ENCODE measurements at places on chromosomes 12 and 14.

GRCh38 chr12:133130808-133131128, 341 bp downstream of the ZNF10 start:
- DNase-seq: no peak

GRCh38 chr12:55072083-55072482, 52.3 kb downstream of the NEUROD4 start:
- DNase-seq: peak; percentile 69

- no peak for DNase-seq
These were observed 39.6 kb downstream of the CCER1 start for GRCh38 chr12:90915353-90915752.

GRCh38 chr12:28014196-28014595, 41.7 kb upstream of the PTHLH start:
- DNase-seq: no peak

DNA sequence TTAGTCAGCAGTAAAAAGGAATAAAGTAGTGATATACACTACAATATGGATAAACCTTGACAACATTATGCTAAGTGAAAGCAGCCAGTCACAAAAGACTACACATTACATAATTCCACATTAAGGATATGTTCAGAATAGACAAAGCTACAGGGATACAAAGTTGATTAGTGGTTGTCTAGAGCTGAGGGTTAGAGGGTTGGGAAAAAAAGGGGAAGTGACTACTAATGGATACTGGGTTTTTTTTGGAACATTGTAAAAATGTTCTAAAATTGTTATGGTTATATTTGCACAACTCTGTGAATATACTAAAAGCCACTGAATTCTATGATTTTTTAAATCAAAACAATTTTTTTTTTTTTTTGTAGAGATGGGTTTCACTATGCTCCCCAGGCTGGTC, 4.8 kb upstream of the NGDN start:
- DNase-seq: no peak

DNA sequence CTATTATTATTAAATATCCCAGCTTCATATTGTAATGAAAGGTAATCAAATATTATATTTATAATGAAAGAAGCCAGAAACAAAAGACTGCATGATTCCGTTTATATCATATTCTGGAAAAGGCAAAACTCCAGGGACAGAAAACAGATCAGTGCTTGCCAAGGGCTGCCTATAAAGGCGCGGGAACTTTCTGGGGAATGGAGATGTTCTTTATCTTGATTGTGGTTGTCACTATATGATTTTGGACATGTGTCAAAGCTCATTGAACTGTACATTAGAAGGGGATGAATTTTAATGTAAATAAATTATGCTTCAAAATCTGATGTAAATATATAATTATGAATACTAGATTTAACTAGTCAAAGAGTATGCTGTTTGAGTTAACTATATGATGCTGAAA, 115.4 kb upstream of the KRAS start:
- no peak for DNase-seq

Data from hematopoietic multipotent progenitor cell treated with erythropoietin and hydrocortisone succinate and interleukin-3 and kit ligand, for 17 days (in vitro differentiated cells).